ENCODE measurements at places on chromosomes 12 and 14.
A peak's percentile ranks its signal among the peaks of the same experiment; 100 is the strongest.

DNA sequence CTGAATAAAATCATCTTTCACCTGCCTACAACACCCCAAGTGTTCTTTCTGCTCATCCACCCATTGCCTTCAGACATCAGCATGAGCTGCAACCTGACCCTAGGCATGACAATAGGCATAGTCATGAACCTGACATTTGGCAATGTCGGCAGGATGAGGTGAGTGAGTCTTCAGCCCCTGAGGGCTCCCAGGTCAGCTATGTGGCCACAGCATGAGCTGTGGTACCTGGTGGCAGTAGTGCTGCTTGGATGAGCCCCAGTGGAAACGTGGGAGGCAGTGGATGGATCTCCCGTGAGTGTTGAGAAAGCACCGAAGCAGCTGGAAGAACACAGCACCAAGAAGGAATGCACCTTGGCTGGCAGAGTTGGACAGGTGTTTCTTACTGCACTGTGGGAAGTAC, 334.8 kb upstream of the FAR2 start:
- no peak for DNase-seq

- DNase-seq = no peak
Observed at GRCh38 chr14:58108717-58109116, 43.3 kb downstream of the ARMH4 start.

- DNase-seq = no peak
Observed at GRCh38 chr12:58529897-58530741, 390.2 kb downstream of the LRIG3 start.

GRCh38 chr14:95011445-95012006, 145.8 kb downstream of the DICER1 start:
- DNase-seq = no peak

DNA sequence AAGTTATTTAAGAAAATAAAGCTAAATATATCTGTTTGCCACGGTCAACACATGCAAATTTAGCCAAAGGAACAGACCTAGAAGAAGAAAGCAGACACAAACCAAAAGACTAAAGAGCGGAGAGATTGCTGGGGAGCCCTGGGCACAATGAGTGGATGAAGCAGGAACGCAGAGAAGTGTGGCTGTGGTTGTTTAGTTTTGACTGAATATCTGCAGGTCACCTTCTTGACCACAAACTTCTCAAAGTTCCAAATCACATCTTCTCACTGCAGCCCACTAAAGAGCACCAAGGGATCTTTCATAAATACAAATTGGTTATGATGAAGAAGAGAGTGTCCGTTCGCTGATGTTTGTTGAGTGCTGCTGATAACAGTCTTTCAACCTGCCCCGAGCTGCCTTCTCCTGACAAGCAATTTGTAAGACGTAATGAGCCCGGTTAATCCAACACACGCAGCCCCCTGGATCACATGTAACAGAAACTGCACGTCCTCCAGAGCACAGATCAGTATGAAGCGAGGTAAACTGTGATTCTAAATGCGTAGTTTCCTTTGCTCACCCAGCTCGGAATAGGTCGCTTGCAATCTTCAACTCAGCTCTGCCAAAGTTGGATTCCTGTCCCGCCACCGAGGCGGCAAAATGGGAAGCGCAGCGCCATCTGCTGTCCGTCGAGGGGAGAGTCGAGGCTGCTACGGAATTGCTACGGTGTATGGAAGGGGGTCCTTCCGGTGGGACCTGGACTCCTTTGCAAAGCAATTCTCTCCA, 120.8 kb downstream of the GXYLT1 start:
- peak; percentile 69 for DNase-seq

Data from right renal cortex interstitium (tissue), 3 donors.